ENCODE measurements at places on chromosomes 6 and 20.

DNA sequence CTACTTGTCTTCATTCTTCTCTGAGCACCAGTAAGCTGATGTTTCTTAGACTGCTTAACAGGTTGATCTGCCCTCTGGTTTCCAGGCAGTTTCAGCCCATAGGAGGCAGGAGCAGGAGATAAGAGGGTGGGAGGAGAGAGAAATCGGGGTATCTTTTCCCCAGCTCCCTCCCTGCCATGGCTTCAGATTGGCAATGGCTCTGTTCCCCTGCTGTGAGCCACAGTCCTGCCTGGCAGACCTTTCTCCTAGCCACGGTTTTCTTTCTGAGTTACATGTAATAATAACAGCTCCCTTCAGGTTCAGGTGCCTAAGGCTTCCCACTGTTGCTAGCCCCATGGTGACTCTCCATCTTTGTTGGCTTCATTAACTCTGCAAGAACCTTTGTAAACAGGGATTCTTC lies 115.3 kb downstream of the CD83 start:
- no peak for DNase-seq

GRCh38 chr20:49267327-49267726 lies 10.5 kb downstream of the ZNFX1 start:
- DNase-seq = no peak

DNA sequence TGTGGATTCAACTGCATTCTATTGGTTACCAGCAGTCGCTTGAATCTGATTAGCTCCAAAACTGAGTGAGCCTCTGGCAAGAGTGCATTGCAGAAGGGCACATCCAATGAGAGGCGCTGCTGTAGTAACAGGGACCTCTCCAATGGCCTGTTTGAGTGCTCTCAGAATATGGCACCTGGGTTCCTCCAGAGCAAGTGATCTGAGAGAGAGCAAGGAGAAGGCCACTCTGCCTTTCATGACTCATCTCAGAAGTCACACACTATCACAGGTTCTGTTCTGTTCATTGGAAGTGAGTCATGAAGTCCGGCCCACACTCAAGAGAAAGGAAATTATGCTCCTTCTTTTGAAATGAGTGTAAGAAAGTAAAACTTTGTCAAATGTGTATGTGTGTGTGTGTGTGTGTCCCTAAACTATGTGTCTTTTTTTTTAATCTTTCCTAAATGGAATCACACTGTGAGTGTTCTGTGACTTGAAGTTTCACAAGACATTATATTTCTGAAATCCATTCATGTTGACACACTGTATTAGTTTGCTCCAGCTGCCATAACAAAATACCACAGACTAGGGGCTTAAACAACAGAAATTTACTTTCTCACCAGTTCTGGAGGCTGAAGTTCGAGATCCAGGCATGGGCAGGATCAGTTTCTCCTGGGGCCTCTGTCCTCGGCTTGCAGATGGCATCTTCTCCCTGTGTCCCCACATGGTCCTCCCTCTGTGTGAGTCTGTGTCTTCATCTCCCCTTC lies 138.3 kb upstream of the CDYL start:
- no peak for DNase-seq

- no peak for DNase-seq
Measured at GRCh38 chr6:31621320-31621939, 915 bp downstream of the PRRC2A start.

- DNase-seq = no peak
Measured at GRCh38 chr6:149458196-149458595, 26.6 kb downstream of the ZC3H12D start.

- DNase-seq = peak; percentile 43
Measured at GRCh38 chr6:44074439-44074812, 52.8 kb downstream of the MRPL14 start.

DNA sequence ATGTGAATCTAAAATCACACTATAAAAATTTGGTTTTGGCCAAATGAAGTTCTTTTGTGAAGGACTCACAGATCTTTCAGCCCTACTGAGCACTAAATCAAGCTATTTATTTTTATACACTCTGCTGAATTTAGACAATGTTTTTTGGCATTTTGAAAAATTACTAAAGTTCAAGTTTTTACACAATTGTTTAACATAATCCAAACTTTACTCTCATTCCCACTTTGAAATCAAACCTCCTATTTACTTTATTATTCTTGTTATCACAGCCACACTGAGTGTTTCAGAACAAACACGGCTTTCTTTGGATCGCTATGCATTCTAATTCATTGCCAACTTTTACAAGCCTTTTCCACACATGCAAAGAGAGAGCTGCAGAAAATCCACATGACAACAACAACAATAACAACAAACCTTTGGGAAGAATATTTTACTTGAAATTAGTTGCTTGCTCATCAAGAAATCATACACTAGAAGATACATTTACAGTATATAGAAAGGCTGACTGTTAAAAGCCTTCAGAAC lies 49.1 kb upstream of the TMEM30A start:
- no peak for DNase-seq

DNA sequence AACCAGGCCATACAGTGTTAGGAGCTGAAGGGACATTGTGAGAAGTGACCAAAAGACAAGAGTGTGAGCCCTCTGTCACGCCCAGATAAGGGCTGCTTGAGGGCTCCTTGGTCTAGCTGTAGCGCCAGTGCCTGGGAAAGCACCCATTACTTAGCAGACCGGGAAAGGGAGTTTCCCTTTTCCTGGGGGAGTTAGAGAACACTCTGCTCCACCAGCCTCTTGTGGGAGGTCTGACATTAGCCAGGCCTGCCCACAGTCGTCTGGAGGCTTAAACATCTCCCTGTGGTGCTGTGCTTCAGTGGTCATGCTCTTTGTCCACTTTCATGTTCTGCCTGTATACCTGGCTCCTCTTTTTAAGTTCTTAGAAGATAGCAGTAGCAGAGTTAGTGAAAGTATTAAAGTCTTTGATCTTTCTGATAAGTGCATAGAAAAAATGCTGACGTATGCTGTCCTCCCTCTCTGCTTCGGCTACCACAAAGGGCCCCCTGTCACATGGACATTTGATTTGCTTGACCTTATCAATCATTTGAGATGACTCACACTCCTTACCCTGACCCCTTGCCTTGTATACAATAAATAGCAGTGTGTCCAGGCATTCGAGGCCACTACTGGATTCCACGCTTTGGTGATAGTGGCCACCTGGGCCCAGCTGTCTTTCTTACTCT lies 201.5 kb upstream of the ECI2 start:
- no peak for DNase-seq

DNA sequence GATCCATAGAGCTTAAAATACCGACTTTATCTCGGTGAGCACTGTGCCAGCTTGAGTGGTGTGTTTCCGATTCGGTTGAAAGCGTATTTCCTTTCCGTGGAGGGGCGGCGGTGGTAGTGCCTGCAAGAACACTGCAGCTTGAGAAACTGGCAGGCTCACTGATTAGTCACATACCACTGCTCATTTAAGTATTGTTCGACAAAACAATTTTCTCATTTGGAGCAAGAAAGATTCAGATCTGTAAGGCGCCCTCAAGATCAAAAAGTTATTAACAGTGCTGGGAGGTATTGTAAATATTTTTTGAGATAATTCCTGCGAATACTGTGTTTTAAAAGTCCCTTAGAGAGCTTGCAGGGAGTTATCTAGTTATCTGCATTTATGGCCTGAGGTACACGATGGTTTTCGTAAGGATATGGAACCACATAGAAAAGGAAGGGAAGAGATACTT lies 1.3 kb downstream of the MAPK14 start:
- DNase-seq = peak; percentile 44
